ENCODE measurements at places on chromosomes 3 and 15.

DNA sequence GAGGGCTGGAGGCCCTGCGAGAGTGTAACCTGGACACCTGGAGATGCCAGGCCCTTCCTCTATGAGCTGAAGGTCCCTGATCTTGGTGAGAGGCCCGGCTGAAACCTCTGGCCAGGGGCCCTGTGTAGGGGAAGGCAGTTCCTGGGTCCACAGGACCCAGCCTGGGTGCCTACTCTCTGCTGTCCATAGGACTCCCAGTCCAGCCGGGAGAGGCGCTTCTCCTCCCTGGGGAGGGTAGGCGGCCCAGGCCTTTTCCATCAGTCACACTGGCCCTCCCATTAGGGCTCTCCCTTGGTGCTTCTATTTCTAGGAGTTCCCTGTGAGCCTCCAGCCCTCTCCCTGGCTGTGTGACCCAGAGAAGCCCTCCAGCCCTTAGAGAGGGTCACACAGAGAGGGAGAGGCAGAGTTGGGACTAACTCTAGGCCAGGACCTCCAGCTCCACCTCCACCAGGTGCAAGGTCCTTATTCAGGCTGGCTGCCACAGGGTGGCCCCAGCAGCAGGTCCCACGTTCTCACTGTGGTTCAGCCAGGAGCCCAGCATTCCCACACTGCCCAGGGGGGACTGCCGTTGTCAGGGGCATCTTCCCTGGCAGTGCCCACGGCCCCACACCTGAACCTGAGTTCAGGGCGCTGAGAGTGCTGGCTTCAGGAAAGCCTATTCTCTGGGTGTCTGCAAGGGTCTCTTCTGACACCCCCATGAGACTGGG is 146.8 kb downstream of the SMAD6 start:
- no peak for DNase-seq

GRCh38 chr3:193114431-193115340 is 126.3 kb upstream of the PLAAT1 start:
- no peak for DNase-seq

DNA sequence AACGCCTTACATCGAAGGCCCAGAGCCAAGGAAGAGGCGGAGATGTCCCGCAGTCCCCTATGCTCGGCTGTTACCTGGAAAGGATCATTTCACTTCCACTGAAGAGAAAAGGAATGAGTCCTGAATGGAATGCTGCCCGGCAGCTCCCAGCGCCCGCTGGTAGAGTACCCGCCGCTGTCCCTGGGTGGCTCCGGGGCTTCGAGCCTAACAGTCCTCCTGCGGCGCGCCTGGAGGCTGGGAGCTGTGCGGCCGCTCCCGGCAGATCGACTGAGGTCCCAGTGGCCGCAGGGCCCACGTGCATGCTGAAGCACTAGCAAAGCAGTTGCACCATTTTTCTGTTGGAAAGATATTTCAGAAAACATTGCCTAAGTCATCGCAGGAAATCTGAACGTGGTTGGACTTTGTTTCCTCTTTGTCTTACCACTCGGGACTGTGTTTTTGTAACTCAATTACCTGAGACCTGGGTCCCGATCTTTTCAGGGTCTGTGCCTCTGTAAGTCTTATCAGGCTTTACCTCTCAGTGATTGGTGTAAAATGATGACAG is 984 bp downstream of the RNU6-1 start:
- DNase-seq = no peak

DNA sequence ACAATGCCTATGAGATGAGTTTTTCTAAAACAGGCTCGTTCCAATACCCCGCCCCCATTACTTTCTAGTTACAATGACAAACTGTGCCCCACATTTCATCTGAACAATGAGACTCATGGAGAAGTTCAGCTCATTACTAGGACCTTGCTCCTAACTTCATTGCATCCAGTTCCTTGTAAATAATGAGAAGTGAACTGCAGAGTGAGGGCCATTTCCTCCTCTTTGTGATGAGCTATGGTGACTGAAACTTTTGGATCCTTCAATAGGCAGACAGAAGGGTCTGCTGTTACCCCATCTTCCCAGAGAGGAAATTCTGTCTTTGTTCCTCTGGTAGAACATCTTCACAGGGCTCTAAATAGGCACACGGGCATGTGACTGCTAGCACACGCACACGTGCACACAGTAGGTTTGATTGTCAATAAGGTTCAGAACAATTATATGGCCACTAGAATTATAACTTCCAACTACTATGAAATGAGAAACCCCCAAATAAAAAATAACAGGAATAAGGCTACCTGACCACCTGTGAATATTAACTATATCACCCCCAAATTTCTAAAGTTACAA is 51.8 kb downstream of the SERP1 start:
- DNase-seq = no peak

DNA sequence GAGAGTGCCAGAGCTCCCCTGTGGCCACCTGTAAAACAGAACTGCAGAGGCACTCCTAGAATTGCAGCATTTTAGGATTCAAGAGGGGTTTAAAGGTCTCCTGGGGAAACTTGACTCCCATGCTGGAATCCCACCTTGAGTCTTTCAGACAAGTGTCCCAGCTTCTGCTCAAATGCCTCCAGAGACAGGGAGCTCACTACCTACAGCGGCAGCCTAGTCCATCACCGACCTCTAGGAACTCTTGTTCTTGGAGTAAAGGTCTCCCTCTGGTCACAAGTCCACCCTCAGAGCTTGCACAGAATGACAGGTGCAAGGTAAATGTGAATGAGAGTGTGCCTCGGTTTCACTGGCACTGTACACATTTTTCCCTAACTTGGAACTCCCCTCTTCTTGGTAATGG is 72.0 kb downstream of the NUP210 start:
- no peak for DNase-seq

DNA sequence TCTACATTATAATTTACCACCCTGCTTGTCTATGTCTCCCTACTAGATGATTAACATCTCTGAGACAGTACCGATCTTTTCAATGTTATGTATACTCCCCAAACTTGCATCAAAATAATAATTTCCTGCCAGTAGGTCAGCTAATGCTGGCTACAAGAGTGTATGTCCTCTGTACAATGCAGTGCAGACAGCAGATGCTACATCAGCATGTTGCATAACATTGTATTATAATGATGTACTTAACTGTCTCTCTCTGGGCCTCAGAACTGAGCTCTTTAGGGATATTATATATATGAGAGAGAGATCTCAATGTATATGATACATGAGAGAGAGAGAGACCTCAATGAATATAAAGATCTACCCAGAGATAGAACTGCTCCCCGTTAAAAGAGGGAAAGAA is 456.6 kb downstream of the SHQ1 start:
- DNase-seq = no peak

DNA sequence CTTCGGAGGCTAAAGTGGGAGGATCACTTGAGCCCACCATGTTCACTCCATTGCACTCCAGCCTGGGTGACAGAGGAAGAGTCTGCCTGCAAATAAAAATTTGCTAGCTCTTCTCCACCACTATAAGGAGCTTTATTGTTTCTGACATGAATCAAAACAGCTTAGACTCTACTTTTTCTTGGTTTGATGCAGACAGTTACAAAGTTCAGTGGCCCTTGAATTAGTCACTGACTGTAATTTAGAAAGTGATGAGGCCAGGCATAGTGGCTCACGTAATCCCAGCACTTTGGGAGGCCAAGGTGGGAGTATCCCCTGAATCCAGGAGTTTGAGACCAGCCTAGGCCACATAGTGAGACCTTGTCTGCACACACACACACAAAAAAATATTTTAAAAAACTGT is 172.4 kb upstream of the CGNL1 start:
- DNase-seq = no peak

DNA sequence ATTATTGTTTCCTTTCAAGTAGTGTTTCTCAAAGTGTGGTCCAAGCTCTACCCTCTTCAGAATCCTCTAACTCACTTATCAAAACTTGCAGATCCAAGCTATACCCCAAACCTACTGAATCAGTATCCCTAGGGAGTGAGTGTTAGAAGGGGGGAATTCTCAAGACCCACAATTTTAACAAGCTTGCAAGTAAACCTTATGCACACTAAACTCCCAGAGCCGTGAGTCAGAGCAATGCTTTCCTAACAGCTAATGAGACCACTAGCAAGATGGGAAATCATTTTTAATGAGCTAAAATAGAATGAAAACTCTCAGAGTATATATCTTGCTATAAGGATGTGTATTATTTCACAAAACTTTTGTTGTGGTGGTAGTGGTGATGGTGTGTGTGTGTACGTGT is 41.1 kb upstream of the SRGAP3 start:
- DNase-seq = no peak

GRCh38 chr15:40379853-40380252 is 2.7 kb upstream of the KNSTRN start:
- no peak for DNase-seq

GRCh38 chr3:42900226-42901072 is 5.5 kb upstream of the ZNF662 start:
- DNase-seq = no peak

GRCh38 chr3:28637742-28638141 is 289.1 kb upstream of the AZI2 start:
- no peak for DNase-seq

DNA sequence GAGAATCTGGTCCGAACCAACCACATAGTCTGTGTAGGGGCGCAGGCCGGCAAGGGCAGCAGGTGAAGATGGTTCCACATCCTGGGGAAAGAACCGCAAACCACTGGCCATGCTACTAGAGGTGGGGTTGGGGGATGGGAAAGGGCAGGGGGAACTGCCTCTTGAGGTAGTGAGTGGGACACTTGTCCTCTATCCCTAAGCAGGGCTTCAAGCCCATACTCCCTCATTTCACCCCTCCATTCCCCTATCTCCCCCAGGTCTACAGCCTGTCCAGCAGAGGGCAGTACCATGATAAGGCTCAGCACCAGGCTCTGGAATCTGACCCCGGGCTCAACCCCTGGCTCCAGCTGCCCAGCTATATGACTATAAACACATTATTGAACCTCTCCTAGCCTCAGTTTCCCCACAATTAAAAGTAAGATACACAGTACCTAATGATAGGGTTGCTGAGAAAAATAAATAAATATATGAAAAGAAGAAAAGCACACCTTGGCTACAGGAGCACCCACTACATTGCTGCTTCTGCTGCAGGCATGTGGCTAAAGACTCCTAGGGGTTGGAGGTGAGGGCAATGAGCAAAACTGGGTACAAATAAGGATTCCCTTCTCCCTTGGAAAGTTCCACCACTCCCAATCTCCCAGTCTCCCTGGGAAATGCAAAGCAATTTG is 6.3 kb downstream of the GORASP1 start:
- peak; percentile 49 for DNase-seq

DNA sequence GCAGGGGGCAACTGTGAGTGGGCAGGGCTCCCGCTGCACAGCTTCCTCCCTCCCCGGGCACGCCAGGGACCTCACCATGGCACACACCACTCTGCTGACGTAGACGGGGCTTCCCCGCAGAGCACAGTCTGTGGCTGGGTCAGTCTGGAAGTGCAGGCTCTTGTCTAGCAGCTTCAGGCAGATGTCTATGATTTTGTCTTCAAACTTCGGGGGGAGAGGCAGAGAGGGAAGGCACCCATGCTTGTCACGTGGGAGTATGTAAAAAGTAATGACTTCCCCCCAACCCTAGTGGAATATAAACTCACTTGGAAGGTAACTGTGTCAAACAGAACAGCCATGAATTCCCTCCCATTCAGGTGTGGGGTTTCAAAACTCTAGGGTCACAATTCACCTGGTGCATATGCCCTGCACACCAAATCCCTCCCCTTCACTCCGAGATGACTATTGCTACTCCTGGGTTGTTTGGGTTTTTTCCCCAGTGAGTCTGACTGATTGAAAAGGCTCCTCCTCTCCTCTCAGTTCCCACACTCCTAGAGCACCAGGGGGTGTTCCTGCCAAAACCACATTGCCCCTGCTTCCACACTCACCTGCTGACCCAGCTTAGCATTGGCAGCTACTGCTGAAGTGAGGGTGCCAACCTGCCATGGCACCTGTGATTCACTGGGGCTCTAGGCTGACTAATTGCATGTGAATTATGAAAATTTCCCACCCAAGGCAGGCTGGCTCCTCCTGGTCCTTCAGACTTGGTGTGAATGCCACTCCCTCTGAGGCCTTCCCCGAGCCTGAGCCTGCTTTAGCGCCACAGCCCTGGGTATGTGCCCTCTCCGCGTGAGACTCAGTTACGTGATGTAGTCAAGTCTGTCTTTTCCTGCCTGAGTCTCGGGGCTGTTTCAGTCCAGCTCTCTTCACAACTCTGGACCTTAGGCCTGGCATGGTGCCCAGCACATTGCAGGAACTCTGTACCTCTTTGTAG is 13.0 kb downstream of the TGM5 start:
- DNase-seq = no peak

DNA sequence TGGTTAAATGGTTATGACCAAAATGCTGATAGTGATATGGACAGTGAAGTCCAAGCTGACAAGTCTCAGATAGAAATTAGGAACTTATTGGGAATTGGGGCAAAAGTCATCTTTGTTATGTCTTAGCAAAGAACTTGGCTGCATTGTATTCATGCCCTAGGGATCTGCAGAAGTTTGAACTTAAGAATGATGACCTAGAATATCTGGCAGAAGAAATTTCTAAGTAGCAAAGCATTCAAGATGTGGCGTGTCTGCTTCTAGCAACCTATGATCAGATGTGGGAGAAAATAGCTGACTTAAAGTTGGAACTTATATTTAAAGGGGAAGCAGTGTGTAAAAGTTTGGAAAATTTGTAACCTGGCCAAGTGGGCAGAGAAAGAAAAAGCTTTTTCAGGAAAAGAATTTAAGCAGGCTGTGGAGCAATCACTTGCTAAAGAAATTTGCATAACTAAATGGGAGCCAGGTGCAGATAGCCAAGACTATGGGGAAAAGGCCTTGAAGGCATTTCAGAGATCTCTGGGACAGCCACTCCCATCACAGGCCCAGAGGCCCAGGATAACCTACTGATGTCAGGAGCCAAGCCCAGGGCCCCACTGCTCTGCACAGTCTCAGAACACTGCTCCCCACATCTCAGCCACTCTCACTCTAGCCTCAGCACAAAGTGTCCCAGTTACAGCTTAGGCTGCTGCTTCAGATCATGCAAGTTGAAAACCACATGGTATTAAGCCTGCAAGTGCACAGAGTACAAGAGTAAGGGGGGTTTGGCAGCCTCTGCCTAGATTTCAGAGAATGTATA is 147.8 kb upstream of the TGFBR2 start:
- DNase-seq = no peak

DNA sequence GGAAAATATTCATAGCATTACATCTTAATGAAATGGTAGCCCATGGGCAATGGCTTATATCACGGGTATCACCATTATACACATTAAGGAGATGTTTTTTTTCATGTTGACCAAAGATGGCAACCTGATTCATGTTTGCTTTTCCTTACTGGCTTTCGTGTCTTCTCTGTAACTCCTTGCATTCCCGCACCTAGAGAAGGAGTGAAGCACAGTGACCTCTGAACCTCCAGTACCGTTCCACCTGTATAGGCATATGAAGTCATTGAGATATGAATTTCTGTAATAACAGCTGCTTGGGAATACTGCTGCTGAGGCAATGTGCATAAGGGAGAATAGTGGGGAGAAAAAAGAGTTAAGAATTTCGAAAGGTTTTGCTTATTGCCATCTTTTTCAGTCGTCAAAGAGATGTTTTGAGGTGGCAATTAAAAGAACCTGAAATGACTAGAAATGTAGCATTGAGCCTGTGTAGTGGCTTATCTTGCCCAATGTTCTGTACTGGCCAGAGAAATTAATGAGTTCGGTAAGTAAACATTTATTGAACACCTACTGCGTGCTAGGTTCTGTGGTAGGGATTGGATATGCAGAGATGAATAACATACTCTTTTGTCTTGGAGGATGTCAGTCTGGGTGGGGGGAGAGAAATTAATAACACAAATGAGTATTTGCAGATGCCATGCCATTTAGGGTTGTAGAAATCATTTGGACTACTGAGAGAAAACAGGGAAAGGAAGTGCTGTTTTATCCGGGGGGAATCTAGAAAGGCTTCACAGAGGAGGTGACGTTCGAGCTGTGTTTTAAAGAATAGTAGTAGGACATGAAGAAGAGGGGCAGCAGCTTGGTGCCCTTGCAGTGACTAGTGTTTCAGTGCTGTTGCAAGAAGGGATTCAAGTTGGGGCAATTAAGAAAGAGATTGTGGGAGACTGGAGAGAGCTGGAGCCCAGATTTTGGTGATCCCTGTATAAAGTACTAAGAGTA is 2.5 kb downstream of the FEM1B start:
- DNase-seq = no peak
